ENCODE measurements at places on chromosomes 4 and X.

GRCh38 chrX:118530219-118530911, 34.8 kb downstream of the DOCK11 start:
- DNase-seq = no peak

DNA sequence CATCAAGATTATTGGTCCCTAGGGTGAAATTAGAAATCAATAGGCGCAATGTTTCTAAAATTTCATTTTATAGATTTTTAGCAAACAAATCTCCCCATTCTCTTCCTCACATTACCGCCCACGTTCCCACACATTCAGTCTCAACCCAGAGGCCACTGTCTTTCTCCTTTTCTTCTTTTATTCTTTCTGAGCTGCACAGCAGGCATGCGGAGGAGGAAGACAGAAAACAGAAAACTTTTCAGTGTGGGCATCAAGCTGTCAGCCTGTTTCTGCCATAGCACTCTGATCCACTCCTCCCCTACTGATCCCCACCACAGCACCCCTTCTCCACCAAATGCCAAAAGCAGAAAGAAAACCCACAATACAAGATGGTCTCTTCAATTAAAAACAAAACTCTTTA, 94.8 kb upstream of the ADAMTS3 start:
- DNase-seq = no peak

DNA sequence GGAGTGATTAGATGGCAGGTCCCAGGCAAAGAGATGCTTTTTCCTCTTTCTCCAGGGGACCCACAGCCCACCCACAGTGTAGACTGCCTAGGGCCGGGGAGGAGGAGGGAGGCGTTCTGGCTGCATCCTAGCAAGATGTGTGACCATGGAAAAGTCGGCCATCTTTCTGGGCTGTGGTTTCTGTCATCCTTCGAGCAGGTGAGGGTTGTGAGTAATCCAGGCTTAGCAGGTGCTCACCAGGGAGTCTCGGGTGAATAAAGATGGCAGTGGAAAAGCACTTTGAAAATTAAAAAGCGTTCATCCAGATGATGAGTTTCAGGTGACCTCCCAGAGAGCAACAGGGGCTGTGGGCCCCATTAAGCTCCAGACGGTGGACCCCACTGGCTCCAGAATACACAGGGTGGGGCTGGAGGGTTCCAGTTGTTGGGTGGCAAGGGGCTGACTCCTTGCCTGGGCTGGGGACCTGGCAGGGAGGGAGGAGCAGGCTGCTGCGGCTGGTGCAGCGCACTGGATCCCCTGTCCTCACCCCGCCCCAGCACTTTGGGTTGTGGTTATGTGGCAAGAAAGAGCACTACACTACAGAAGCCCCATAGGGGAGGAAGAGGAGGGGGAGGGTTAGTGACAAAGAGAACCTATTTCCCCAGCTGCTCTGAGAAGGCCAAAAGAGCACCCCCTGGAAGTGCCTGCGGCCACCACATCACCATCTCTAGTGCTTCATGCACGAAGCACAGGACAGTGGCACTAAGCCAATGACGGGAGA, 23.7 kb downstream of the ELF4 start:
- DNase-seq = no peak

DNA sequence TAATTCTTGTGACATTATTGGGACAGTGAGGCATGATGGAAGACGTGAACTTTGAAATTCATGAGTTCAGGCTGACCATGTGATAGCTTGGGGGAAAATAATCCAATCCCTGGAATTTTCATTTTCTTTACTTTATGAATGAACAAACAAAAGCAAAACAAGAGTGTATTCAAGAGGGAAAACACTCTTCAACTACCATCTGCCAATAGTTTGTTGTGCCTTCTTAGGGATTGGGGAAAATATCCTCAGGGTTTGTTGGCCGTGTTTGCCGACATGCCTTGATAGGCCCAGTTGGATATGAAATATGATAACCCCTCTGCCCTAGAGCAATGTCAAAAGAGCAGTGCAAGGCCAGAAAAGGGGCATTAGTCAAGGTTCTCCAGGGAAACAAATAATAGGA, 80.8 kb upstream of the CLNK start:
- DNase-seq = no peak

- no peak for DNase-seq
Measured at GRCh38 chr4:47530801-47531200, 45.7 kb downstream of the ATP10D start.

DNA sequence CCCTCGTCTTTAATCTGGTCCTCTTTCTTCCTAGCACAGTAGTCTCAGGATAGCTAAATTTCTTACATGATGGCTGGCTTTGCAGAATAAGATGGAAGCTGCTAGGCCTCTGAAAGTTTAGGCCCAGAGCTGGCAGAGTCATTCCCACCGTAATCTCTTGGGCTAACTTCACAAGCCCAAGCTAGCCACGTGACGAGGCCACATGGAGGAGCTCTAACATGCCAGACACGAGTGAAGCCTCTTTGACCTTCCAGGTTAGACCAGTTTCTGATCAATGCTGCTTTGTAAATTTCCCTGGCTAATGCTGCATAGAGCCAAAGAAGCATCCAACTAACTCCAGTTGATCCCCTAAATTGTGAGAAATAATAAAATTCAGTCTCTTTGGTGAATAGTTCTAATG, 9.5 kb upstream of the CENPE start:
- DNase-seq = no peak

DNA sequence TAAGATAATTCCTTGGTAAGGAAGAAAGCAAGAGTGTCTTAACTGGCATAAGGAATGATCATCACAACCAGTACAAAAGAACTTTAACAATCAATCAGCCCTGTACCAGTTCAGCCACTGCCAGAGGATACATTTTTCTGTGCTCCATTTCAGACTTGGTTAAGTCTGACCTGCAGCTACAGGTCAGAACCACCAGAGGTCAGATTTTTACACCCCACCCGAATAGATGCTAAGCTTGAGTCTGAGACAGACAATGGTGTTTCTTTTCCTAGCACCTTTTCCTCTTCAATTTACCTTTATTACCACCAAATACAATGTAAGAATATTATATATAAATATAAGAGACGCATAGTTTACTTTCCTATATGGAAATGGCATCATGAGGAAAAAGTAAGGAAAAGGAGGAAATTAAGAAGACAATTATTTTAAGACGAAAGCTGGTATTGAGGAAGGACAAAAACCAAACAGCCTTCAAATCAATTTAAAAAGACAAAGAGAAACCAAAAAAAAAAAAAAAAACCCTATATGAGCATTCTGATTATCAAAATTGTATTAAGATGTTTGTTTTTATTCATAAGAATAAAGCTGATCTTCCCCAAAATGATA, 215.3 kb upstream of the TTC29 start:
- no peak for DNase-seq

DNA sequence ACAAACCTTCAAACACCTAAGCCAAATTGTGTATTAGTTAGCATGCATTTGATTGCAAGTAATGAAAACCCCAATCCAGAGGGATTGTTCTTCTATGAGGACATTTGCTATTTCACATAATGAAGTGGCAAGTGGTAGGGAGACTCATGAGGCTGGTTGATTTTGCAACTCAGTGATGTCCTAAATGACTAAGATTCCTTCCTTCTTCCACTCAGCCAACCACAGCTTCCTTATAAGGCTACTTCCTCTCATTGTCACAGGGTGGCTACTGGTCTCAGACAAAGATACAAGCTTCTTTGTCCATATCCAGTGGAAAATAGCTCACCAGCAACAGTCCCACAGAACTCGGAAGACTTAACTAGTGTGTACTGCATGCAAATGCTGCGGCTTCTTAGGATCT, 5.3 kb upstream of the OTC start:
- no peak for DNase-seq

GRCh38 chr4:11729548-11729947, 300.9 kb upstream of the HS3ST1 start:
- no peak for DNase-seq

DNA sequence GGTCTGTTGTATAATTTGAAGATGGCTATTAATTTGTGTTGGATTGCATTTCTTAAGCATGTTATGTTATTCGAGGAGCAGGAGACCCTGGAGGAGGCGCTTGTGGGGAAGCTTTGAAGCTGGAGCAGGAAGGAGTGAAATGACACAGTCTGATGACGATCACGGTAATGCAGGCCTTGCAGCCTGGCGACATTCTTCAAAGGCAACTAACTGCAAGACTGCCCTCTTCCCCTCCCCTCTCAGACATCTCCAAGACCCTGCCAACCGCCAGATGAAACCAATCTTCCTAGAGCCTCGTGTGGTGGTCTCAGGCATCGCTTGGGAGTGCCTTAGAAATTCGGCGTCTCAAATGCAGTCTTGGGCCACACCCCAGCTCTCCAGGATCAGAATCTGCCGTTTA, 16.1 kb downstream of the CLCN4 start:
- no peak for DNase-seq

DNA sequence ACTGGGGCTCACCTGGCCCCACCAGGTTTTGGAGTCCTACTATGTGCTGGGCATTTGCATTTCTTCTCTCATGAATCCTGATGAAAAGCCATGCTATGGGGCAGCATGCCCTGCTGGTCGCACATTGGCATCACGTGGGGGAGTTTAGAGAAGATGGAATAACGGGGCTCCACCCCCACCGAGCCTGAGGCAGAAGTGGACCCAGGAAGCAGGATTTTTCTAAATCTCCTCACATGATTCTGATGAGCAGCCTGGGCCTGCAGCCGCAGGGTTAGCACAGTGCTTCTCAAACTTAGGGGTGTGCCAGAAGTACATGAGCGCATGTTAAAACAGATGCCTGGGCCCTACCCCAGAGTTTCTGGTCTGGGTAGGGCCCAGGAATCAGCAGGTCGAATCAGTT, 4.6 kb upstream of the SORCS2 start:
- DNase-seq = no peak

GRCh38 chrX:9885150-9885549, 82.0 kb upstream of the CLDN34 start:
- peak; percentile 21 for DNase-seq

DNA sequence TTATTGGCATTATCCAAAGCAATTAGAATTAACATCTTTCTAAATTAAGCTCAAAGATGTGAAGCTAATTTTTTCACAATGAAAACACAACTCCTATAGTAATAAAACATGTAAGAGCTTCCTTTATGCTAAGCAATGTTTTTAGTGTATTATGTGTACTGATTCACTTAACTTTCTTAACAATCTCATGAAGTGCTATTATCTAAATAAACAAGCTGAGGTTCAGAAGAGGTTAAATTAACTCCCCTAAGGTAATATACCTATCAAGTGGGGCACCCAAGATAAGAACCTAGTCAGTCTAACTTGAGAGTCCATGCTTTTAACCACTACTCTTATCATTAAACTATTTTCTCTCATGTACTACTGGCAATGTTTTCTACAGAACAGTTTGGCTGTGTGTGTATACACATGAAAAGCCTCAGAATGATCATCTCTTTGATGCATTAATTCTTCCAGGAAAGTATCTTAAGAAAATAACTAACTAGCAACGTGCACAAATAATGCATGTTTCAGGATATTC, 13.6 kb downstream of the G3BP2 start:
- DNase-seq = no peak

- DNase-seq = no peak
Measured at GRCh38 chr4:47615385-47615784, 130.3 kb downstream of the ATP10D start.

DNA sequence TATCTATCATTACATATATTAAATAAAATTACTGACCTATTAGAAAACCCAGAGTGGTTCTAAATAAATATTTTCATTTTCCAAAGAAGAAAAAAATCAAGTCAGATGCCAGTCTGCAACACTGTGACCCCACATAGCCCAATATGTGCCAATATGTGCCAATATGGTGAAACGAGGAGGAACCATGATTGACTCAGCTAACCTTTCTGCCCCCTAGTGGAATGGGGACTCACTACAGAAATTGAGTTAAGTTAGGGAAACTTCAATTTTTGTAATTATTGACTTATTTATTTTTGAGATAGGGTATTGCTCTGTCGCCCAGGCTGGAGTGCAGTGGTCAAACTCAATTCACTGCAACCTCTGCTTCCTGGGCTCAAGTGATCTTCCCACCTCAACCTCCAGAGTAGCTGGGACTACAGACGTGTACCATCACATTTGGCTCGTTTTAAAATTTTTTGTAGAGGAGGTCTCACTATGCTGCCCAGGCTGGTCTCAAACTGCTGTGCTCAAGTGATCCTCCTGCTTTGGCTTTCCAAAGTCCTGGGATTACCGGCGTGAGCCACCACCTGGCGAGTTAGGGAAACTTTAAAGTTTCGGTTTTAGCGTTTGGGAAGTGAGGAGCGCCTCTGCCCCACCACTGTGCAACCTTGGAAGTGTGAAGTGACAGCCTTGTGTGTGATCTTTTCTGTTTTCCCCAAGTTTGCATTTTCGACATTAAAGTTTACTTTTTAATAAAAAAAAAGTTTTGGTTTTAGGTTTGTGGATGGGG, 116.8 kb upstream of the SHISA3 start:
- no peak for DNase-seq

GRCh38 chrX:30961387-30962174, 72.5 kb upstream of the TAB3 start:
- DNase-seq = no peak

DNA sequence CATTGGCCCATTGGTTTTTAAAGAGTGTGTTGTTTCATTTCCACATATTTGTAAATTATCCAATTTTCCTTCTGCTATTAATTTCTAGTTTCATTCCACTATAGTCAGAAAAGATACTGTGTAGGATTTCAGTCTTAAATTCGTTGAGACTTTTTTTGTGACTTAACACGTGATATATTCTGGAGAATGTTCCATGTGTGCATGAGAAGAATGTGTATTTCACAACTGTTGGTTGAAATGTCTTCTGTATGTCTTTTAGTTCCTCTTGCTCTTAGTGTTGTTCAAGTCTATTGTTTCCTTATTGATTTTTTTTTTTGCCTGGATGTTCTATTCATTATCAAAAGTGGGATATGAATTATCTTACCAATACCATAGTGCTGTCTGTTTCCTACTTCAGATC, 606.9 kb downstream of the RPA4 start:
- no peak for DNase-seq

DNA sequence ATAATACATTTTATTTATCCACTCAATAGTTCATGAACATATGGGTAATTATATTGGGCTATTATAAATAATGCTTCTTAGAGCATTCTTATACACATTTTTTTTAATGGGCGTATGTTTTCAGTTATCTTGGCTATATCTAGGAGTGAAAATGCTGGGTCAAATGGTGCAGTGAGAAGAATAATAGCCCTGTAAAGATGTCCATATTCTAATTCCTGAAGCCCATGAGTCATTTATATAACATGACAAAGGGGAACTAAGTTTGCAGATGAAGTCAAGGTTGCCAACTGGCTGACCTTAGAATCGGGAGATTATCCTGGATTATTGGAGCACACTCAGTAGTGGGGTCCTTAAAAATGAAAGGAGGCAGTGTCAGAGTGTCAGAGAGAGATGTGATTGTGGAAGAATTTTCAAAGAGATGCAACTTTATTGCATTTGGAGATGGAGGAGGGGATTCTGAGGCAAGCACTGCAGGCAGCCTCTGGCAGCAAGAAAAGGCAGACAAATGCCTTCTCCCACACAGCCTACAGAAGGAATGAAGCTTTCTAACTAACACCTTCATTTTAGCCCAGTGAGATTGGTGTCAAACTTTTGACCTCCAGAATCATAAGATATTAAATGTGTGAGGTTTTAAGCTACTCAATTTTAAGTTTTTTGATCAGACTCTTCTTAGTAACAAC, 106.1 kb upstream of the HS3ST1 start:
- no peak for DNase-seq

Data from stimulated activated CD4-positive, alpha-beta T cell treated with anti-CD3 and anti-CD28 coated beads, Interleukin-1b, Interleukin-23, amount 100 ng/mL, for 4 hours (primary cell).